ENCODE measurements at places on chromosomes 16 and 17. TPM values are rescaled to one million over a fixed set of nuclear protein-coding genes. Genes with fewer than 3 reads are reported as not detected.

- peak; percentile 89 for DNase-seq
Measured at GRCh38 chr17:66200685-66201092, 8.8 kb upstream of the CEP112 start.

DNA sequence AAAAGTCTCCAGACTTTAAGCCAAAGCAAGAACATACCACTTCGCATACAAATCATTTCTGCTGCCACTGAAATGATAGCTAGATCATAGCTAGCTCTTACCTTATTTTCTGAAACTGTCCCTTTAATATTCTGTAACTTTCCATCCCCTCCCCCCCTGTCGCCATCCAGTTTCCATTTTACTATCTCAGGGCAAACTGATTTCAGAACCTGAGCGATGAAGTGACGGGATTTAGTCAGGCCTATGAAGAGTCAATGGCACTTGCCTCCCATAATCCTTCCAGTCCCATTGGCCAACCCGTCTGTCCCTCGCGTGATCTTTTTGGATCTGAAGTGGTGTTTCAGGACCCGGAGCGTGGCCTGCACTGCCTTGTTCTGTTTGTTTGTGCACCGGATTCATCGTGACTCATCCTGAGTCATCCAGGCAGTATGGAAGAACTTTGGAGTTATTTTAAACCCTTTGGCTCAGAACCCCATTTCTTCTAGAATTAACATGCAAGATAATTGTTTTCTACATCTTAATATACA lies 199.8 kb upstream of the CHMP6 start:
- DNase-seq, result no peak

Gene NHERF2
- total RNA-seq, result 17.4 TPM

Gene CCT6B
- not detected for total RNA-seq

Gene TTLL6
- total RNA-seq, result 1.8 TPM

Measured in stomach (tissue), 19 donors.